ENCODE measurements at places on chromosomes 1 and 21.

- no peak for DNase-seq
These were observed 507.7 kb upstream of the PRMT6 start for GRCh38 chr1:106548726-106549125.

- peak; percentile 62 for DNase-seq
These were observed 15.4 kb downstream of the EFNA3 start for GRCh38 chr1:155093911-155094621.

- no peak for DNase-seq
These were observed 645.2 kb upstream of the USP24 start for GRCh38 chr1:55860326-55860725.

- no peak for DNase-seq
These were observed 62.1 kb downstream of the SKI start for GRCh38 chr1:2290171-2290578.

DNA sequence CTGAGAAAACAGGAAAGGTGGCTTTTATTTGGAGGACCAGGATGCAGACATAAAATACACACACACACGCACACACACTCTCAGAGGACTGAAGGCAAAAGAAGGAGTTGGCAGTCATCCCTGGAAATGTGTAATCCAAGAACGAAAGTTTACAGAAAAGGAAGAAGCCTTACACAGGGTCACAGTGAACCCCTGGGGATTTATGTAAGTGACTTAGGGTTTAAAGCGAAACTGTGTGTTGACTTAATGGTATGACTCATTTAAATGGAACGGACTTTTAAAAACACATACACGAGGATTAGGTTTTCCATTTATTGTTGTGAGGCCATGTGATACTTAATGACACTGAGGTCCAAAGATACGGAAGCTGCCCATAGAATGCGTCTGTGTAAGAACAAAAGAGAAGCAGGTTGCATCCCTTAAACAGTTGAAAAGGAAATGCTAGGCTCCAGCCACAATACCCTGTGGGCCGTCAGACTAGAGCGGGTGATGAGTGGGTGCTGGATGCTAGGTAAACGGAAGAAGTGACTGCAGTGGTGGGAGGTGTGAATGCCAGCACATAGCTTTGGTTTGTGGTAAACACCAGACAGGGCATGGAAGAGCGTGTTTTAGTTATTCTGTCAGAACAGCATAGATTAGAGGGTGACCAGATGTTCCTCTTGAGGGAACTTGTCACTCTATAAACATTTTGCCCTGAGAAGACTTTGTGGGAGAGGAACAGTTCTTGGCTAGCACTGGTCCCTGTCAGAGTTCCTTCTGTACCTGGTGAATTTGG is 21.6 kb upstream of the BCL10 start:
- no peak for DNase-seq

DNA sequence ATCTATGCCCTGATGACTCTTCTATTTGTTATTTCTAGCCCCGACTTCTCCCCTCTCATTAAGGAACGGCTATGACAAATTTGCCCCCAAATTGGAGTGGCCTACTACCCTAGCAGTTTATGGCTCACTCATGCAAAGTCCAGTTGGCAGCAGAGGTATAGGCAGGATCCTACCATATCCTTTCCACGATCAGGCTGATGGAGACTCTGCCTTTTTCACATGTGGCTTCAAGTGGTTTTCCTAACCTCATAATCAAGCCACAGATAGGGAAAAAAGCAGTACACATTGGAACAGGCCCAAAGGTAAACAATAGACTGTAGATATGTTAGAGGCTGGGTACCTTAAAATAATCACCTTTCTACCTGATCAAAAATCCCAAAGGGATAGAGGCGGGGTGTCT is 292.5 kb downstream of the NCAM2 start:
- DNase-seq, result no peak

- DNase-seq, result no peak
These were observed 83.1 kb downstream of the WDR3 start for GRCh38 chr1:118012515-118013124.

DNA sequence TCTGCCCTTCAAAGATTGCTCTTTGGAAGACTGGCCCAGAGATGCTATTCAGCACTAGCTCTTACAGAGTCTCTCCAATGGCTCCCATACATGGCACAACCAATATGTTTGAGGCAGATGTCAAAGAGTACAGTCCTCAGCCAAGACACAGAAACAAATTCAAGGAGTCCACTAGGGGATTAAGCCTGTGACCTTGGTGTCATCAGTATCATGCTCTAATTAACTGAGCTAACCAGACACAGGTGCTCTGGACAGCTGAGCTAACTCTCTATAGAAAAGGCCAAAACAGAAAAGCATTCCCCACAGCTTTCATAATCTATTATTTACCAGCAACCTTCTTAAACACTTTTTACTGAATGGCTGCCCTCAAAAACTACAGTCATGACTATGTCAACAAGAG is 666.0 kb upstream of the PLXNA2 start:
- DNase-seq, result no peak

DNA sequence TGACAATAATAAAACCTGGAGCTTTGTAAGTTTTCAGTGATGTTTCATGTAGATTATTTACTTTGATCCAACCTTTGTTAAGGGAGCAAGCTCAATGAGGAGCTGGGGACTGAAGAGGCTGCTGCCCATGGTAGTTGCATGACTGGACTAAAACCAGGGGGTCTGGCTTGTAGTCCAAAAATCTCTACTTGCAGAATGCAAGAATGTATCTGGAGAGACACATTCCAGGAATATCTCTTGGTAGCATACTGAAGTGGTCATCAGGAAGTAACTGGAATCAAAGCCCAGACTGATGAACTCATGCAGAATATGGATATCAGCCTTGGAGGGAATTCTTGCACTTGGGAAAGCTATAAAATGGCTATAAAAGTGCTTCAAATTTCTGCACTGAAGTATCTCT is 5.8 kb upstream of the KIAA0040 start:
- DNase-seq, result no peak

GRCh38 chr1:172484252-172484651 is 40.4 kb upstream of the PIGC start:
- no peak for DNase-seq

- DNase-seq, result peak; percentile 65
These were observed 48.5 kb upstream of the ECE1 start for GRCh38 chr1:21338573-21339355.

- no peak for DNase-seq
These were observed 24.6 kb upstream of the SPAG17 start for GRCh38 chr1:118209648-118210047.

DNA sequence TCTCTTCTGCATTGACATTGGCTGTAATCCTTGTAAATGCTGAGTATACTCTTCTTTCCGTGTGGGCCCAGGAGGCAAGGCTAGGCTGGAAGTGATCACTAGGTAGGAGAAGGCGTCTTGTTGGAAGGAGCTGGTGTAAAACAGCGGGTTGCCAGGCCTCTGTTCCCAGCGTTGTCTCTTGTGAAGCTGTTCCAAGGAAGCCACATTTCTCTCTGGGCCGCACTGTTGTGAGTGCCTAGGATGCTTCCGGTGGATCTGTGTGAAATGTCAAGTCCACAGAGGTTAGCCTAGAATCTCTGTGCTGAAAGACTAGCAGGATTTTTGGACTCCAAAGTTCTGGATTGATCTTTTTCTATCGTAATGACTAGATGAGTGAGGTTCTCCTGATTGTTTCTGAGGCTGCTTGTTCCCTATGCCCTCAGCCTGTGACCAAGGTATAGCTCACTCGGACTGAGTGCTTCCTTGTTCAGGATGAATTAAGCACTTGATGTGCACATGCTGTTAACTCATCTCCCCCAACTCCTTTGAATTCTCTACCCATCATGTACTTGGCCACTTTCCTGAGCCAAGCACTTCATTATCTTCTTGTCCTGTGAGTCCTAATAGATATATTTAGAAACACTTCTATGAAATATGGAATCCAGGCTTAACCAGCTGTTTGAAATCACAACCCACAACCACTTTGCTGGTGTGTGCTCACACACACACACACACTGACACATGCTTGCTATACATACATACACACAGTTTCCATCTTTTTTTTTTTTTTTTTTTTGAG is 63.3 kb downstream of the PBX1 start:
- no peak for DNase-seq

GRCh38 chr1:115041654-115042053 is 12.0 kb downstream of the TSHB start:
- no peak for DNase-seq

DNA sequence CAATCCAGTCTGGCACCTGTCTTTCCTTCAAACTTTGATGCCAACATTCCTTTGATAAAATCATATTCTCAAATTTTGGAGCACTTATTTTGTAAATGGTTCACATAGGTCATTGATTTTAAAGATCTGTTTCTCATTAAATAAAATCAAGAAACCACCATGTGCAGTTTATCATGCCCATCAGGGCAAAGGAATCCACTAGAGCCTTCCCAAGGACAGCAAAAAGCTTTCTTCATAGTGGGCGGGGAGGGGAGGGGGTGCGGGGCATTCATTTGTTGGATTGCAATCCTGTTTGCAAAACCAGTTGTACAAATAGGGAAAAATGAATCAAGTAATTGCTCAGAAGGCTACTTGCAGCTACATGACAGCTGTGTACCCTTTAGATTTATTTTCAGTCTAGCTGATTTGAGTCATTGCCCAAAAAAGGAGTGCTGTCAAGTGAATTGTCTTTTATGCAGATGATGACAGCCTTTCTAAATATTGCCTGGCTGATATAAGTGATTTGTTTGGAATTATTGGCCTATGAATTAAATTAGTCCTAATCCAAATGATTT is 23.0 kb downstream of the LRRC8B start:
- no peak for DNase-seq

DNA sequence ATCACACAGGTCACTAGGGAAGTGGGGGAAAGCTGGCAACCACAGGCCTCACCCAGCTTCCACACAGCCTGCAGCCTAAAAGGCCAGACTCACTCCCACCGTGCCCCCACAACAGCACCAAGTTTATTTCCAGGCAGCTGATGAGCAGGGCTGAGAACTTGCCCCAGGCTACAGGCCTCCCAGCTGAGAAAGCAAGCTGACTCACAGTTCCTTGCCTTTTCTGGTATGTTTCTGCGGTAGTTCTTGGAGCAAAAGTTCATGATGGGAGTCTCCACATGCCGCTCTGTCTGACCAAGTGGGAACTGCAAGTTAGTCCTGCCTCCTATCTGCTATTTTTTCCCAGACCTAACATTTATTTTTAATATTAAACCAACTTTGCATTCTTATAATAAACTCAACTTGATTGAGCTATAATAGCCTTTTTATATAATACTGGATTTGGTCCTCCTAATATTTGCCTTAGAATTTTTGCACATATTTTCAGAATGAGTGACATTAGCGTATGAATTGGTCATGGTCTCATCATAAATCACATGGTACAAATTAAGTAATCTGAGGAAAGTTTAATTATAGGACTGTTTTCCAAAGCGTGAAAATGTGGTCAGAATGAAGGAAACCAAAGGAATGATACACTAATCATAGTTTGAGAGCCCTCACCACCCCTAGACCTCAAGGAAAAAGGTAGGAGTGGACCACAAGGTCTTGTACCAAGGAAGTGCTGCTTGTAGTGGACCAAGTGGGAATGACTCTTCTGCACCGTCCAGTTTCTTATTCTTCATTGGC is 30.7 kb downstream of the RPAP2 start:
- DNase-seq, result no peak

GRCh38 chr1:63318201-63318979 is 4.0 kb upstream of the FOXD3 start:
- DNase-seq, result no peak

DNA sequence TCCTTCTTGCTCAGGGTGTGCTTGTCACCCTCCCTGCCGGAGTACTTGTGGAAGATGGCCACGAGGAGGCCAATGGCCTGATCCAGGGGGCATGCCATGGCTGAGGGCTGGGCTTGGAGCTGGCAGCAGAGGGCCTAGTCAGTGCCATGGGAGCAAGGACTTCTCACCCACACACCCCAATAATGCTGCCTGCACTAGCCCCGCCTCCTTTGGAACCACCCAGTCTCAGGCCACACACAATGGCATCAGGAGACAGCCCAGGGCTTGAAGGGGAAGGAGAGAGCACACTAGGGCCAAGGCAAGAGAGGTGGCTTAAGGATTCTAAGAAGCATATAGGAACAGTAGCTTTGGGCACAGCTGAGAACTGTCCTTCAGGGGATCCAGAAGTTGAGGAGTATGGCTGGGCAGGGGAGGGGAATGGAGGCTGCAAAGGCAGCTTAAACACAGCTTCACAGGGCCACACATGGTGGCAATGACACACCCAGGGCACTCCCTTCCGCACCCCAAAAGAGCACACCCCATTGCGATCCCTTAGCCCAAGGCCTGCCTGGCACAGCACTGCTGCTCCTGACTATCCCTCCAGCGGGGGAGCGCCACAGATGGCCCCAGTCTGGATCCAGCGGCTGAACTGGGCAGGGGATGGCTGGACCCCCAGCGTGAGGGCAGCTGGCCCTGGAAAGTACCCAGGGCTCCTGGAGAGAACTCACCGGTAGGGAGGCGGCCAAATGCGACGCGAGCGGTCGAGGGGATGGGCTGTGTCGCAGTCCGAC is at the start of gene S100A6:
S100A6 (minus strand) TSS at position 750 of the 770 bp plus-strand sequence; CDS start at position 98, 652 bp downstream.
- DNase-seq, result no peak

DNA sequence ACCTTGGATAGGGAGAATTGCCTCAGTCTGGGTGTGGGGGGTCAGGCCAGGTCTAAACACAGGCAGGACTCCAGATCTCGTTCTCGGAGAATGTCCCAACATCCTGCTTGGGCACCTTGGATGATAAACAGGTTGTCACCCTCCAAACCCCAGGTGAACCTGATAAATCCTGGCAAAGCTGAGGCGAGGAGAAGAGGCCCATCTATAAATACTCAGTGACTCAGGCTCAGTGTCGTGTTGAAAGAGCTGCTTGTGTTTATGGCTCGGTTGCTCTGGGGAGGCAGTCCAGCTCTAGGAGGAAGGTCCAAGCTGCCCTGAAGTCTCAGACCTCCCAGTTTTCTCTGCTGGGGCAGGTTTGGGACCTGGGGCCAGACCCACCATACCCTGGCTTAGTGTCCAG is 15.8 kb upstream of the TRIM63 start:
- DNase-seq, result no peak

- no peak for DNase-seq
These were observed 929 bp downstream of the SUMO3 start for GRCh38 chr21:44816761-44817505.

- DNase-seq, result no peak
These were observed 178.1 kb upstream of the RUNX1 start for GRCh38 chr21:35226968-35227744.

GRCh38 chr1:234659538-234659937 is 49.6 kb upstream of the IRF2BP2 start:
- no peak for DNase-seq

- DNase-seq, result no peak
These were observed 183.7 kb upstream of the LYPLAL1 start for GRCh38 chr1:218990019-218990418.

- peak; percentile 21 for DNase-seq
These were observed 23.2 kb downstream of the LYST start for GRCh38 chr1:235843461-235843961.

All from DMS 273 treated with DMSO at 0.1 percent for 48 hours (cell line).